ENCODE measurements at places on chromosomes 4 and X. TPM values are rescaled to one million over a fixed set of nuclear protein-coding genes. Genes with fewer than 3 reads are reported as not detected.

DNA sequence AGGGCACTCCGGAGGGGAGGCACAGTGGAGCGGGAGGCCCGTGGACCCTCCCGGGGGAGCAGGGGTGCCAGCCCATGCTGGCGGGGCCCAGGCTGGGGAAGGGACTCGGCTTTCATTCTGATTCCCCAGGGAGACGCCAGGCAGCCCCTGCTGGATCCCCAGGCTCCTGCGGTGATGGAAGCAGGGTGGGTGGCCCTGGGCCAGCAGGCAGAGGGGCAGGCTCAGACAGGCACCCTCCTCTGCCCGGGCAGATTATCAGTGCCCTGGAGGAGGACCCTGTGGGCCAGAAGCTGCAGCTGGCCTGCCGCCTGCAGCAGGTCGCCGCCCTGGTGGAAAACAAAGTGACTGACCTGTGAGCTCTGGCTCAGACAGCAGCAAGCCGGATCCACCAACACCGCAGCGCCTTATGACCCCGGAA is 2.1 kb upstream of the SRPK3 start:
- no peak overlapping the region for H3K27ac ChIP-seq
- no peaks in the 10 kb centered on the region for H3K4me1 ChIP-seq
- H3K27me3 ChIP-seq, result no peaks in the 10 kb centered on the region
- DNase-seq, result no peak
- H3K4me3 ChIP-seq, result no peak overlapping the region
- H3K36me3 ChIP-seq, result peaks cover 24% of the 10 kb centered on the region

GRCh38 chr4:142567620-142568451 is 278.3 kb downstream of the INPP4B start:
- H3K36me3 ChIP-seq, result no peaks in the 10 kb centered on the region
- DNase-seq, result no peak

DNA sequence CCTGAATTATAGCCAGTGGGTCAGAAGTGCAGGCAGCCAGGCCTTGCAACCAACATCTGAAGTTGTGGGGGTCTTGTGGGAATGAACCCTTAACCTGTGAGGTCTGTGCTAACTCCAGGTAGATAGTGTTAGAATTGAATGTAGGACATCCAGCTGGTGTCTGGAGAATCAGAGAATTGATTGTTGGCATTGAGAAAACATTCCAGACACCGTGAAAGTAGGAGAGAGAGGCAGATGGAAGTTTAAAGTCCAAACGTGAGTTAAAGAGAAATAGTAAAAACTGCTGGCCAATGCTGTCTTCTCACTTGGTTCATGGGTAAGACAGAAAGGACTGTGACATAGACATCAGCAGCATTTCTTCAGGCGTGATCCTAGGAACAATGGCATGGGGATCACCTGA is 27.7 kb downstream of the CASP3 start:
- H3K36me3 ChIP-seq, result peaks cover 12% of the 10 kb centered on the region
- H3K4me1 ChIP-seq, result no peaks in the 10 kb centered on the region
- H3K27ac ChIP-seq, result no peak overlapping the region
- no peaks in the 10 kb centered on the region for H3K27me3 ChIP-seq

DNA sequence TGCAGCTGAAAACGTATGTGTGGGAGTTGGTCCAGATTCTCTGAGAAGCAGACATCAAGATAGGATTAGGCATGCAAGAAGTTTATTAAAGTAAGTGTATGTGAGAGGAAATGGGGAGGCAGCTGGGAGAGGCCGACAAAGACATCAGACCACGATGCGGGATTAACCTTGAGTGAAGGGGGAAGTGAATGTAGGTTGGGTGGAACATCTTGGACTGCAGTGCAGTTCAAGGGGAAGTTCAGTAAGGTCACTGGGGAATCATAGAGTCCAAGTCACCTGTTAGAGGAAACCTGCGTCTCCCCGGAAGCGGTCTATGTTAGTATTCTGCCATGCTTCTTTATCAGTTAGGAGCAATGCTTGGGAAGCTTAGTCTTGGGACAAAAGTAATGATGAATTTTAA is 22.0 kb downstream of the CXCL8 start:
- no peaks in the 10 kb centered on the region for H3K36me3 ChIP-seq
- H3K4me1 ChIP-seq, result no peaks in the 10 kb centered on the region
- no peak overlapping the region for H3K27ac ChIP-seq
- no peaks in the 10 kb centered on the region for H3K27me3 ChIP-seq
- DNase-seq, result no peak

- no peak overlapping the region for H3K27ac ChIP-seq
- no peak for DNase-seq
- H3K4me3 ChIP-seq, result no peak overlapping the region
Measured at GRCh38 chrX:153719238-153719637, 4.9 kb downstream of the BCAP31 start.

H2BW2 gene
- not detected for total RNA-seq

DNA sequence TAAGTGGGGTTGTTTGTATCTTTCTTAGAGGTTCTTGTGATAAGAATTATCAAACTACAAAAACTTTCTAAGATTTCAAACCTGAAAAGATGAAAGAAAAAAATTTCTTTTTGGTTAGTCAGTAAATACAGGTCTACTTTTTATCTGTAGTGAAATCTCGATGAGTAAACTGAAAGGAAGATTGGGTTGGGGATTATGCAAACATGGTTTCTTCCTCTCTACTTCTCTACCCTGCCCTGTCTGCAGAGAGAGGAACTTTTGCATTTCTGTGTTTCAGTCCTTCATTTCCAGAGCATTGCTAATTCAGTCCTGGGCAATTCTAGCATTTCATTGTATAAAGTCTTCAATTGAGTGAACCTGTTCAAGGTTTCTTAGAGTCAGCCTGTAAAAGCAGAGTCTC is 51.6 kb upstream of the IL2 start:
- H3K27ac ChIP-seq, result no peak overlapping the region
- H3K4me1 ChIP-seq, result no peaks in the 10 kb centered on the region
- no peaks in the 10 kb centered on the region for H3K27me3 ChIP-seq
- no peak overlapping the region for H3K4me3 ChIP-seq
- H3K36me3 ChIP-seq, result no peaks in the 10 kb centered on the region
